ENCODE measurements at places on chromosomes 3 and 15. TPM values are rescaled to one million over a fixed set of nuclear protein-coding genes. Genes with fewer than 3 reads are reported as not detected.

The GOLGA8H gene
- total RNA-seq, result not detected

The KIF15 gene
- total RNA-seq, result 9.3 TPM

- H3K27ac ChIP-seq, result no peak overlapping the region
- DNase-seq, result no peak
- no peaks in the 10 kb centered on the region for H3K27me3 ChIP-seq
- no peaks in the 10 kb centered on the region for H3K36me3 ChIP-seq
- H3K4me3 ChIP-seq, result no peak overlapping the region
These were observed 234.0 kb downstream of the RBMS3 start for GRCh38 chr3:29514912-29515311.

GRCh38 chr3:45826908-45827307, 15.0 kb downstream of the LZTFL1 start:
- peaks cover 10% of the 10 kb centered on the region for H3K36me3 ChIP-seq
- H3K27ac ChIP-seq, result no peak overlapping the region
- no peak overlapping the region for H3K4me3 ChIP-seq
- no peak for DNase-seq

DNA sequence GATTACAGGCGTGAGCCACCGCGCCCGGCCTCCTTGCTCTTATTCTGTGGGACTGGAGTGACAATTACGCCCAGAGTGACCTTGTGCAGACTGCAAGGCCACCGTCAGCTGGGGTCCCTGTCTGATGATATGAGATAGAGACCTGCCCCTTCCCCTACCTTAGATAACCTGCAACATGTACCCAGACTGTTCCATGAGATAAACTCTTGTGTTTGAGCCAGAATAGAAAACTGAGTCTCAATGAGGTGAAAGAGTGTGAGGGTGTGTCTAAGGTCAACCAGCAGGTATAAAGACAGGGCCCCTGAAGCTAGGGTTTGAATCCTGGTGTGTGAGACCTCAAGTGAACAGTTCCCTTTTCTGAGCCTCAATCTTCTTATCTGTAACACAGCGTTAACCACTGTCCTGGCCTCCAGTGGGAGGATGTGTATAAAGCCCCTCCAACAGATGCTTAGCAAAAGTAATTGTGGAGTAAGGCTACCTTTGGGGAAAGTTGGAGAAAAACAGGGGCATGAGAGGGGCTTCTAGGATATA, 6.0 kb downstream of the TADA3 start:
- H3K4me1 ChIP-seq, result peaks cover 13% of the 10 kb centered on the region
- DNase-seq, result no peak
- peaks cover 94% of the 10 kb centered on the region for H3K36me3 ChIP-seq
- H3K27ac ChIP-seq, result no peak overlapping the region
- H3K27me3 ChIP-seq, result no peaks in the 10 kb centered on the region

DNA sequence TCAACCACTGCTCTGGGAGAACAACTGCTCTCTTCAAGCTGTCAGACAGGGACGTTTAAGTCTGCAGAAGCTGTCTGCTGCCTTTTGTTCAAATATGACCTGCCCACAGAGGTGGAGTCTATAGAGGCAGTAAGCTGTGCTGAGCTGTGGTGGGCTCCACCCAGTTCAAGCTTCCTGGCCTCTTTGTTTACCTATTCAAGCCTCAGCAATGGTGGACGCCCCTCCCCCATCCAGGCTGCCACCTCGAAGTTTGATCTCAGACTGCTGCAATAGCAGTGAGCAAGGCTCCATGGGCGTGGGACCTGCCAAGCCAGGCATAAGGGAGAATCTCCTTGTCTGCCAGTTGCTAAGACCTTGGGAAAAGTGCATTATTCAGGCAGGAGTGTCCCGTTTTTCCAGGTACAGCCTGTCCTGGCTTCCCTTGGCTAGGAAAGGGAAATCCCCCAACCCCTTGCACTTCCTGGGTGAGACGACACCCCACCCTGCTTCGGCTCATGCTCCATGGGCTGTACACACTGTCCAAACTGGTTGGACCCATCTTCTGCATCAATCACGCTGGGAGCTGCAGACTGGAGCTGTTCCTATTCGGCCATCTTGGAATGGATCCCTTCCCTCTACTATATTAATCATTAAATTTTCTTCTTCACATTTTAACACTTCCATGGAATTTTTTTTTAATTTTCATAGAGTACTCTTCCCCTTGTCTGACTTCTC, 167.0 kb upstream of the UBE2E2 start:
- no peaks in the 10 kb centered on the region for H3K27me3 ChIP-seq
- H3K27ac ChIP-seq, result no peak overlapping the region
- H3K4me1 ChIP-seq, result peaks cover 6% of the 10 kb centered on the region
- no peaks in the 10 kb centered on the region for H3K36me3 ChIP-seq

DNA sequence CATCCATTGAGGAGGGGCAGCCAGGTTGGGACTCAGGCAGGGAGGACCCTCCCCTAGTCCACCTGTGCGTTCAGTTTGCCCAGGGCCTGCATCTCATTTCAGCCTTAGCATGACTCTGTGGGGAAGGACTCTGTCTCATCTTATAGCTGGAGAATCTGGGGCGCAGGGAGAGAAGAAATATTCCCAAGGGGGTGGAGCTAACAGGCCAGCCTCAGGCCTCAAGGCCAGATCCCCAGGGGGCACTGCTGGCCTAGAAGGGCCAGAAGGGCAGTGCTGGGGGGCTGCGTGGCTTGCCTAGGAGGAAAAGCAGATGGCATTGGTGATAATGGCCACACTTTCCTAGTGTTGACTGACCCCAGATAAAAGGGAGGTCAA, 10.9 kb downstream of the AMOTL2 start:
- H3K4me3 ChIP-seq, result no peak overlapping the region
- peaks cover 87% of the 10 kb centered on the region for H3K36me3 ChIP-seq
- H3K27ac ChIP-seq, result peak overlapping the region; percentile 100
- no peaks in the 10 kb centered on the region for H3K27me3 ChIP-seq
- DNase-seq, result no peak

DNA sequence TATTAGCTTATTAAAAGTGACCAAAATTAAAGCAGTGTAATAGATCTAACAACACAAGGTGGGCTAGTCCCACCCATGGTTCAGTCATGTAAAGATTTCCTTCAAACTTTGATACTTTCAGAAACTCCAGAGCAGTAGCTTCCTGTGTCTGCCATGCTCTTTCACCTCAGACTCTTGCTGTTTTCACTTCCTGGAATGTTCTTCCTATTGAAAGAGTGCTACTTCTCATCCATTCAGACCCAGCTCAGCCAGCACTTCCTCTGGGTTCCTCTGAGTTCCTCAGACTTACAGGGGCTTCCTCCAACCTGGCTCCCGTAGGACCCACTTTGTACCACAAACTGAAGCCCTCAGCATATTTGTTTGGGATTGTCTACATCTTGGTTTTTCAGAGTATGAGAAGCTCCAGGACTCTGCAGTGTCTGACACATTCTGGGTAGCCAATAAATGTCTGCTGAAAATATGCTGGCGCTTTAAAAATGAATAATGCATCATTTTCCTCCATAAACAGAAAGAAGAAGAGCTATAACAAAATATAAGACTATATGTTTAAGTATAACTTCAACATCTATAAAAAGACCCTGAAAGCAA, 18.0 kb downstream of the NCEH1 start:
- no peaks in the 10 kb centered on the region for H3K36me3 ChIP-seq
- no peak for DNase-seq
- no peak overlapping the region for H3K4me3 ChIP-seq
- H3K27me3 ChIP-seq, result no peaks in the 10 kb centered on the region

Data from stomach (tissue), 19 donors.